ENCODE measurements at places on chromosomes 5 and 9.

GRCh38 chr5:8710426-8710930 lies 835.4 kb downstream of the SEMA5A start:
- no peak for DNase-seq

DNA sequence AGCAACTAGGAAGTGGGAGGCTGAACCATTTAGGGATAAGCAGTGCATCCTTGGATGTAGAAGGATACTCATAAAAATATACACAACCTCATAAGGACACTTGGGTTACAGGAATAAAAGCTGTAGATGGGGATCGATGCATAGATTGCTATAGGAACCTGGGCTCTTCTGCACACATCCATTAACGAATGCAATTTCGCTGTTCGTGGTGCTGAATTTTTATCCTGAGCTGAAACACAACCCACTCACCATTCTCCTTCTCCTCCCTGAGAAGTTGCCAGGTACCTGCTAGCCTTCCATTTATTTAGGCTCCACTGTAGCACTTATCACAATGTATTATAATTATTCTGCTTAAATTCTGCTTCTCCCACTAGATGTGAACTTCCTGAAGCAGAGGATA lies 320.6 kb upstream of the BRINP1 start:
- no peak for DNase-seq

- DNase-seq = no peak
Observed at GRCh38 chr5:150829744-150830143, 16.6 kb upstream of the IRGM start.

- DNase-seq = no peak
Observed at GRCh38 chr5:93582677-93583438, at the start of gene NR2F1. Gene NR2F1, plus strand, starts transcription at chr5:93583222. Its CDS starts 1,802 bp downstream, at chr5:93585024.

GRCh38 chr5:62328772-62329491 lies 22.9 kb downstream of the KIF2A start:
- DNase-seq = no peak

GRCh38 chr5:171629221-171629620 lies 156.4 kb upstream of the SMIM23 start:
- no peak for DNase-seq

GRCh38 chr5:16567365-16567764 lies 49.4 kb downstream of the RETREG1 start:
- DNase-seq = no peak

GRCh38 chr9:6584881-6585597 lies 60.5 kb downstream of the GLDC start:
- DNase-seq = no peak

- no peak for DNase-seq
Observed at GRCh38 chr9:13915591-13916301, 398.2 kb downstream of the NFIB start.

DNA sequence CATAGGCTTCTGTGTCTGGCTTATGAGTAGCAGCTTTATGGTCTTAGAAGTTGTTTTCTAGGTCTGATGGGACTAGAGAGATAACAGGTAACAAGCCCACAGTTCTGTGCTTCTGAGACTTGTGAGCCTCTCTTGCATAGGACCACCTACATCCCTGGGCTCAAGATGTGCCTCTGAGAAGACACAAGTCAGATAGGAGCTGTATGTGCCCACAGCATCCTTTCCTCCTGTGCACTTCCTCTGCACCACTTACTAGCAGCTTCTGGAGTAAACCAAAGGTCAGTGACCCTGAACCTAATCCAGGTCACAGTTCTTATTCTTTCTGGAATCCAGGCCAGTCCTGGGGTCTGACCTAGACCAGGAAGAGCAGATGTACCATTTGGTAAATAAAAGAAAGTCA lies 40.0 kb downstream of the GALNT10 start:
- DNase-seq = no peak

- no peak for DNase-seq
Observed at GRCh38 chr5:25160891-25161290, 516.1 kb upstream of the CDH10 start.

- no peak for DNase-seq
Observed at GRCh38 chr9:127495884-127496555, 44.7 kb downstream of the LRSAM1 start.

GRCh38 chr5:33079548-33079947 lies 361.2 kb upstream of the TARS1 start:
- DNase-seq = no peak

DNA sequence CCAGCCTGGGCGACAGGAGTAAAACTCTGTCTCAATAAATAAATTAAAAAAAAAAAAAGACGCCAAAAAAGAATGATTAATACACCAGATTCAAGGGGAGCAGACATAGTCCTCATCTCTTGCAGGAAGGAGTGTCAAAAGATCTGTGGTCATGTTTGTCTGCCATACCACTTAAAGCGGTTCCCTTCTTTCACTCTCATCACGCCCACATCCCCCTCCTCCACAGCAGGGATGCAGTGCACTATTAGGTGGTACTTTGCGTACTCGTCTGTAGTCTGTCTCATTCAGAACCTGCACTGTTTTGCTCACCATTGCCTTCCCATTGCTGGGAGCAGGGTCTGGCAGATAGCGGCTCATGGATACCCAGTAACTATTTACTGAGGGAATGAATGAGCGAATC lies 11.2 kb downstream of the CDHR2 start:
- DNase-seq = no peak

- DNase-seq = no peak
Observed at GRCh38 chr5:160843240-160843639, 8.8 kb downstream of the ATP10B start.

DNA sequence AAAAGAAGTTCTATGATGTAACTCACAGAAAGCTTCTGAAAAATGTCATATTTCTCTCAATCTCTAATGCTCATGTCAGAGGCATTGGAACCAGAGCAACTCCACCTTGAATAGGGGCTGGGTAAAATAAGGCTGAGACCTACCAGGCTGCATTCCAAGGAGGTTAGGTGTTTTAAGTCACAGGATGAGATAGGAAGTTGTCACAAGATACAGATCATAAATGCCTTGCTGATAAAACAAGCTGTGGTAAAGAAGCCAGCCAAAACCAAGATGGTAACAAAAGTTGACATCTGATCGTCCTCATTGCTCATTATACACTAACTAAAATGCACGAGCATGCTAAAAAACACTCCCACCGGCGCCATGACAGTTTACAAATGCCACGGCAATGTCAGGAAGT lies 411.1 kb upstream of the GRIA1 start:
- DNase-seq = no peak

- no peak for DNase-seq
Observed at GRCh38 chr9:86282979-86283535, 719 bp upstream of the ISCA1 start.

- no peak for DNase-seq
Observed at GRCh38 chr5:41279040-41279439, 65.7 kb upstream of the C6 start.

Measured in activated T-helper 1 cell treated with anti-CD3 and anti-CD28 coated beads, Interleukin-2, amount 50 U/mL, for 16 hours (primary cell).